ENCODE measurements at places on chromosomes 3 and 15. TPM values are rescaled to one million over a fixed set of nuclear protein-coding genes. Genes with fewer than 3 reads are reported as not detected.

Gene ATP10A
- polyA plus RNA-seq: 3.2 TPM

DNA sequence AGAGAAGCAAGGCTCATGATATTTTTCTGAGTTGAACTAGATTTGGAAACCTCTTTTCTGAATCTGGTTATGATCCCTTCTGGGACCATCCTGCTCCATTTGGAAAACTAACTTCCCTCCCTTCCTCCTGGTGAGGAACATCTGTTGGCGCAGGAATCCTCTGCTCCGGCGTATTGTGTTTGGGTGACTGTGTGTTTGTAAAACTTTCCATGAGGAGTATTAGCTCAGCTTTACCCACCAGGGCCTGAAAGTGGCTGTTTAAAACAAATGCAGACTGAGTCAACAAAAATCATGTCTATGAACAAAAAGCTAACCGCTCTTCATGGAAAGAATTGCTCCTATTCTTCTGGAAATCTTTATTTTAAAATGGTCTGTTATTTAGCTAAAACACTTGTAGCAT lies 17.7 kb downstream of the STARD9 start:
- no peak for DNase-seq

DNA sequence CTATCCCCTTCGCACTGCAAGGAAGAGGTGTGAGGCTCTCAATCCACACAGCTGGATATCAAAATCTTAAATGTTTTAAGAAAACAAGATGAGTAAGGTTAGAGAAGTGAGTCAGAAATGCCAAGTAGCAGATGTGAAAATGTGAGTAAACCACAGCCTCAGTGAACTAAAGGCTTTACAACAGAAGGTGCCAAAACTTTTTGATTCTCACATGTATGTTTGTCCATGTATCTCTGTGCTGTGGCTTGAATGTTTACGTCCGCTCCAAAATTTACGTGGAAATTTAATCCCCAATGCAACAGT lies 126.8 kb upstream of the PFN2 start:
- DNase-seq: no peak

Gene UBR1
- polyA plus RNA-seq: 23.9 TPM

- no peak for DNase-seq
Observed at GRCh38 chr15:81411969-81412633, 38.1 kb upstream of the TMC3 start.

Gene KNG1
- 220 TPM for polyA plus RNA-seq

DNA sequence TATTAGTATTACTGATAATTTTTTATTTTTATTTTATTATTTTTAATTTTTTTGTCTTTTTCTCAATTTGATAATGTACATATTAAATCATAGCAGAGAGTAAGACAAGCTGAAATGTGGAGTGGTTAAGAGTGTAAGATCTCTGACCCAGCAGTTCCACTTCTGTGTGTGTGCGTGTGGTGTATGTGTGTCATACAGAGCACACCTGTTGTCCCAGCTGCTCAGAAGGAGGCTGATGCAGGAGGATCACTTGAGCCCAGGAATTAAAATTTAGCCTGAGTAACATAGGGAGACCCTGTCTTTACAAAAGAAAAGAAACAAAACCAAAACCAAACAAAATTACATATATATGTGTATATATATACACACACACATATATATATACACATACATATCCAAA lies 1.4 kb upstream of the CIDEC start:
- no peak for DNase-seq

DNA sequence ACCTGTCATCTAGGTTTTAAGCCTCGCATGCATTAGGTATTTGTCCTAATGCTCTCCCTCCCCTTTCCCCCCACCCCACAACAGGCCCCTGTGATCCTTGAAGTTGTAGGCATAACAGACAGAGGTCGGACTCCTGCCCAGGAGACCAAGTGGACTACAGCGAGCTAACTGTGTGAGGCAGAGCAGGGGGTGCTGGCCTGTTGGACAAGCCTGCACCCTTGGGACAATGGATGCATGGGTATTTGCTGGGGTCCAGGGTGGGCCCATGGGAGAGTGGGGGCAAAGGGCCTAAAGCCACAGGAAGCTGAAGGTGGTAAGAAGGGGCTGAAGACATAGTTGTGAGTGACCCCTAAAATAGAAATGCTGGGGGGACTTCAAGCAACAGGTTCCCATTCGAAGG lies 2.5 kb downstream of the PLCB2 start:
- DNase-seq: no peak

Gene SLC12A1
- 384 TPM for polyA plus RNA-seq

- no peak for DNase-seq
Observed at GRCh38 chr3:57444469-57444868, 99.7 kb downstream of the DNAH12 start.

- DNase-seq: no peak
Observed at GRCh38 chr3:177041021-177041729, 156.1 kb downstream of the TBL1XR1 start.
